ENCODE measurements at places on chromosomes 2 and 18.

GRCh38 chr2:64624108-64624610 lies 29.6 kb downstream of the SERTAD2 start:
- no peak for DNase-seq

GRCh38 chr2:149652926-149653325 lies 65.4 kb upstream of the MMADHC start:
- DNase-seq: no peak

GRCh38 chr2:106830191-106830590 lies 55.8 kb downstream of the ST6GAL2 start:
- DNase-seq: no peak

- DNase-seq: no peak
Observed at GRCh38 chr2:45254025-45254424, 244.8 kb upstream of the SIX2 start.

DNA sequence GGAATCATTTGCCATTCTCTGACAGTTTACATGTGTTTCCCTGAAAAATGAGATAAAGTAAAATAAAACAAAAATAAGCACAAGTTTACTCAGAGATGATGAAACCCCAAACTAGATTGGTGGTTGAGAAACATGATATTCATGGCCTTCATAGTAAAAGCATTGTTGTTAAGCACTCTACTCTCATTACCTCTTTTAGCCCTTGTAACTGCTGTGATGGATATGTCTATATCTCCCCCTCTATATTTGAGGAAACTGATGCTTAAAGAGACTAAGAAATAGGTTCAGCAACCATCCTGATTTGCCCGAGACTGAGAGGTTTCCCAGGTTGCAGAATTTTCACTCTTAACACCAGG lies 33.9 kb upstream of the GALNT3 start:
- no peak for DNase-seq

DNA sequence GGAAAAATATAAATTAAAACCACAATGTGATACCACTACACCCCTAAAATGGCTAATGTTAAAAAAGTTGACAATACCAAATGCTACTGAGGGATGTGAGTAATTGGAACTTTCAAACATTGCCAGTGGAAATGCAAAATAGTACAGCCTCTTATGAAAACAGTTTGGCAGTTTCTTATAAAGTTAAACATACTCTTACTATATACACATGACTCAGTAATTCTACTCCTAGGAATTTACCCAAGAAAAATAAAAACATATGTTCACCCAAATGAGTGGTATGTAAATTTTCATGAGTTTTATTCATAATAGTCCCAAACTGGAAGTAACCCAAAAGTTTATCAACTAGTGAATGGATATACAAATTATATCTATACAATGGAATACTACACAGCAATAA lies 228.0 kb downstream of the CYP26B1 start:
- no peak for DNase-seq

- DNase-seq: no peak
Observed at GRCh38 chr2:208978946-208979345, 444.9 kb upstream of the MAP2 start.

- no peak for DNase-seq
Observed at GRCh38 chr2:54824567-54824966, 101.1 kb downstream of the EML6 start.
